Activated CD8-positive, alpha-beta memory T cell treated with anti-CD3 and anti-CD28 coated beads for 4 hours (primary cell): ENCODE measurements at places on chromosomes 1 and 21.

DNA sequence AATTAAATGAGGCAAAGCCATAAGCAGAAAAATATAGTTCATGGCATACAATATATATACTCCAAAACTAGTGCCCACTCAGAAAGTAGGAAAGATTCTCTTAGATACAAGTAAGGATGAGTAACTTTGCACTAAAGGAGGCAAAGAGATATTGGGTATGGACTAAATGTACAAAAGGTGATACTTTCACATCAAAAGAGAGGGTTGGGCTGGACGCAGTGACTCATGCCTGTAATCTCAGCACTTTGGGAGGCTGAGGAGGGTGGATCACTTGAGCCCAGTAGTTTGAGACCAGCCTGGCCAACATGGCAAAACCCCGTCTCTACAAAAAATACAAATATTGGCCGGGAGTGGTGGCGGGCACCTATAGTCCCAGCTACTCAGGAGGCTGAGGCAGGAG, 6.7 kb downstream of the KYAT3 start:
- no peak for DNase-seq

DNA sequence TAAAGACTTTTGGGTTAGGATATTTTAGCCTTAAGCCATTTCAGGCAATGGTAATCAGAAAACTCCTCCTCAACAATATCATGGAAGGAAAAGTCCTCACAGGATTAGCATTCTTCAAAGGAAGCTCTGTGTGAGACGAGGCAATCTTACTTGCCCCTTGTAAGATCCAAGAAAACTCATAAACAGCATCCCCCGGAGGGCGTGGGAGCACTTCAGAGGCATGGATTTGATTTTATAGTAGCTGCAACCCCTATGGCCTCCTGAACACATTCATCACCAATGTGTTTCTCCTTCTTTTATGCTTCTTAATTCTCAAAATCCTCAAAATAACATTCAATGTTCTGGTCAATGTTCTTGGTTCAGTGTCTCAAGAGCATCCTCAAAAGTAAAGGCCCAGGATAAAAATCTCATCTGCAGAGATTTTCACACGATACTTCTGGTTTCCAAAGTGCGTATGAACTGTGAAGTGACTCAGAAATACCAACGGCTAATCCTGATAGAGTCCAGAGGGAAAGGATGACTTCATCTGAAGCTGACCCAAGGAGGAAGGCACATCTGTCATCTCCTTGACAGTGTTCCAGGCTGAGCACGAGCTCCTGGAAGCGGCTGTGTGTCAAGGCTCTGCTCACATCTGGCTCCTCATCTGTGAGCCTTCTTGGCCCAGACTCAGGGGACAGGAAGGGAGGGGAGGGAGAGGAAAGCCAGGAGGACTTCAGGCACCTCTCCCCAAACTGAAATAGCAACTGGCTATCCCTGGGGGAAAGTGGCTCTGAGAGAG, 49.3 kb upstream of the PSEN2 start:
- no peak for DNase-seq

DNA sequence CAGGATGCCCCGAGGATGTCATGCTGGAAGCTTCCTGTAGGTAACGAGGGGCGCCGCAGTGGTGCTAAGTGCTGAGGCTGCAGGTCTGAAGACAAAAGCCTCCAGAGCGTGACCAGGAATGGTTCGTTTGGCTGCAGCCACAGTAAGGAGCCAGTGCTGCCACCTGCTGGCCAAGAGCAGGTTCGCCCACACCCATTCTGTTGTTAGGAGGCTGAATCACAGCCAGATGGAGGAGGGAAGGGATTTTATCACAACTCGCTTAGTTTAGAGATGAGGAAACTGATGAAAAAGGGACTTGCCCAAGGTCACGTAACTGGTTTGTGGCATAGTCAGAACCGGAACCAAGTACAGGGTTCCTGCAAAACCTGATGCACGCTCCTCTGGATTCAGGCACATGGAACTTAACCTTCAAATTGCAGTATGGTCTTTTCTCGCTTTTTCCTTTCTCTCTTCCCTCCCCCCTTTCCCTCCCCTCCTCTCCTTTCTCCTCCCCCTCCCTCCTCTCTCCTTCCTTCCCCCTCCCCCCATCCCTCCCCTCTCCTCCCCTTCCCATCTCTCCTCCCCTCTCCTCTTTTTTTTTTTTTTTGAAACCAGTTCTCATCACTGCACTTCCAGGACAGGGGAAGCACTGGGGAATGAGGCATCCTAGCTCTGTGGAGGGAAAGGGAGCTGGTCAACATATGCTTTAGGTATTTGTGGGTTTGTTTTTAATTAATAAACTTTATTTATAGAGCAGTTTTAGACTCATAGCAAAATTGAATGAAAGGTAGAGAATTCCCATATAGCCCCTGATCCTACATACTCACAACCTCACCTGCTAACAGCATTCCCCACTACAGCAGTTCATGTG, 81.8 kb downstream of the MPZL1 start:
- peak; percentile 66 for DNase-seq

DNA sequence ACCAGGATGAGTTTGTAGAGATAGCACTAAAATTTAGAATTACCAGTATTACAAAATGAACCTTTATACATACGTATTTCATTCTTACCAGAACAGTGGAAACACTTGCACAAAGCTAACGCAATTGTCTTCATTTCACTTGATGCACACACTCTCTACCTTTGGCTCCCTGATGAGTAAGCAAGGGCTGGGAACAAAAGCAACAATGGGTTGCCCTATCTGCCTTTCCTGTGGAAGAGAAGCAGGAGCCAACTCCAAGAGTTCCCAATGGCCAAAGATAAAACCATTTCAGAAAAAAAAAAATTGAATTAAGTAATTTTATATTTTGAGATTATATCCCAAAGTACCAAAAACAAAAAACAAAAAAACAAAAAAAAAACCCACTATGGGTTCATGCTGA, 344.1 kb upstream of the GREM2 start:
- no peak for DNase-seq

- no peak for DNase-seq
Measured at GRCh38 chr1:192954705-192955265, 104.4 kb downstream of the UCHL5 start.

DNA sequence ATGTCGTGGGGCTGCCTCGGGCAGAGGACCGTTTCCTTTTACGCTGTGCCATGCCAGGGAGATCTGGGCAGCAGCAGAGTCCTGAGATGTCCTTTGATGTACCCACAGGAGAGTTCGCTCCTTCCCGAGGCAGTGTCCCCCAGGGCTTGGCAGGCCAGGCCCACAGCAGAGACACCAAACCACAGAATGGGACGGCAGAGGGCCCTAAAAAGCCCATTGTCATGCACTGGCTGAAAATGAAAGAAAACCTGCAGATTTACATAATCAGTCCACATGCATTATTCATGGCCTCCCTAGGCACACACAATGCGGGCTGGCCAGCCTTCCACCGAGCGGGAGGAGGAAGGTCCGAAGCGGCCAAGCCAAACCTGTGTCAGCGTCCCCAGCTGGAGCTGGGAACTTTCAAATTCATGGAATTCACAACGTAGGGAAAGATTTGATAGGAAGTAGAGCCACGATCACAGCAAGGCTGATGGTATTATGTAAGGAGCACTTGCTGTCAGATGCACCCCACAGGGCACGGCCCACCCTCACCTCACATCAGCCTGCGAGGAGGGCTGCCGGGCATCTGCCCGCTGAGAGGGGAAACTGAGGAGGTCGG, 25.3 kb upstream of the EFHD2 start:
- DNase-seq = no peak

DNA sequence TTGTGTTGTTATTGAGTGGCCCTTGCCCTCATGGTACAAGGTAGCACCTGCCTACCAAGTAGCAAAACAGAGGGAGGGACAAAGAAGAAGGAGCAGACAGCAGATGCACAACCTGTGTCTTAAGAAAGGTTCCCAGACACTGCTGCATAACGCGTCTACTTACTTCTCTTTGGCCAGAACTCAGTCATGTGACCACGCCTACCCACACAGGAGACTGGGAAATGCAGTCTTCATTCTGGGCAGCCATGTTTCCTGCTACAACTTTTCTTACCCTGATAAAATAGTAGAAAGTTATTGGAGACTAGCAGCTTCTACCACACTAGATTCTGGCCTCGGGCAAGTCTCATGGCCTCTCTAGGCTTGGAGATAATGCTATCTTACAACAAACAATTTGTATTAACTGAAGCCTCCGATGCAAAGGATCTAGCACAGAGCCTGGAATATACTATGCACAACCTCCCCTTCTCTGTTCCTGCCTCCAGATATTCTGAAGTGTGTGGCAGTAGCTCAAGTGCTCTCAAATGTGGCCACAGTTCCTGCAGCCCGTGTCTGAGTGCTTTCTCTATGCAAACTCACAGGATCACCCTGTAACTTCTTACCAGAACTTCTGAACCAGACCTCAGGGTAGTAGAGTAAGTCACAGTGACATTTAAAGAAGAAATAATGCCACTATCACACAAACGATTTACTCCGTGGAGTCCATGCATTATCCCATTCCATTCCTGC, 34.1 kb upstream of the BTG2 start:
- DNase-seq = peak; percentile 33

GRCh38 chr1:118589238-118589846, 398.8 kb downstream of the TBX15 start:
- DNase-seq = no peak

DNA sequence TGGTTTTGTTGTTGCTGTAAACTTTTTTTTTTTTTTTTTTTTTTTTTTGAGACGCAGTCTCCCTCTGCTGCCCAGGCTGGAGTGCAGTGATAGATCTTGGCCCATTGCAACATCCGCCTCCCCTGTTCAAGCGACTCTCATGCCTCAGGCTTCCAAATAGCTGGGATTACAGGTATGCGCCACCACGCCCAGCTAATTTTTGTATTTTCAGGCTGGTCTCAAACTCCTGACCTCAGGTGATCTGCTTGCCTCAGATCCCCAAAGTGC, 78.9 kb upstream of the SLC45A1 start:
- DNase-seq = no peak

DNA sequence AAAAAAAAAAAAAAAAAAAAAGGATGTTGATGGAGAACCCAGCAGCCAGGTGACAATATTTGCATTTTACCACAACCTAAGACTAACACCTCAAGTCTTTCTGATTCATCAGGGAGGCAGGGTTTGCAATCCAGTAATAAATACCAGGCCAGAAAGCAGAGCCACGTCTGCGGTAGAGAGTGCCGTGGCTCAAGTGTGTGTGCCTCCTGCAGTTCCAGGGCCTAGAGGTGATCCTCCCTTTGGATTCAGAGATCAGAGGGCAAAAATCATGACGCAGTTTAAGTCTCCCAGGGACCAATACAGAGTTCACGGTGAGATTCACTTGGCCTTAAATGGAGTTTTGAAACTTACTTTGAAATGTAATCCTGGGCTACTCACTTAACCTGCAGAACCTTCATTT, 34.9 kb downstream of the TMCO4 start:
- no peak for DNase-seq

DNA sequence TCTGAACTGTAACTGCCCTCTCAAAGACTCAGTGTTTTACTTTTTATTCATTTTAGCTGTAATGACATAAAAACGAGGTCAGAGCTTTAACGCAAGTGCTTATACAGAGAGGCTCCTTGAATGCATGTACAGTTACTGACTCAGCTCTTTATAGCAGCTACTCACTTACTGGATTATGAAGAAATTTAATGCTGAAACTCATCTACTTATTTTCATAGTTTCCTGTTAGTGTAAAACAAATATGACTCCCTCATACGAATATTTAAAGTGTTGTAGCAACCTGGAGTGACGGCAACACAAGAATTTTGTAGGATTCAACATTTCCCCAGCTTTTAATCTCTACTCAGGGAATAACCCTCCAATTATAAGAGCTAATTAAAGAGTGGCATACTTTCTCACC, 32.7 kb downstream of the ADSS2 start:
- DNase-seq = no peak

GRCh38 chr21:43867332-43867703, 2.3 kb downstream of the AGPAT3 start:
- no peak for DNase-seq

DNA sequence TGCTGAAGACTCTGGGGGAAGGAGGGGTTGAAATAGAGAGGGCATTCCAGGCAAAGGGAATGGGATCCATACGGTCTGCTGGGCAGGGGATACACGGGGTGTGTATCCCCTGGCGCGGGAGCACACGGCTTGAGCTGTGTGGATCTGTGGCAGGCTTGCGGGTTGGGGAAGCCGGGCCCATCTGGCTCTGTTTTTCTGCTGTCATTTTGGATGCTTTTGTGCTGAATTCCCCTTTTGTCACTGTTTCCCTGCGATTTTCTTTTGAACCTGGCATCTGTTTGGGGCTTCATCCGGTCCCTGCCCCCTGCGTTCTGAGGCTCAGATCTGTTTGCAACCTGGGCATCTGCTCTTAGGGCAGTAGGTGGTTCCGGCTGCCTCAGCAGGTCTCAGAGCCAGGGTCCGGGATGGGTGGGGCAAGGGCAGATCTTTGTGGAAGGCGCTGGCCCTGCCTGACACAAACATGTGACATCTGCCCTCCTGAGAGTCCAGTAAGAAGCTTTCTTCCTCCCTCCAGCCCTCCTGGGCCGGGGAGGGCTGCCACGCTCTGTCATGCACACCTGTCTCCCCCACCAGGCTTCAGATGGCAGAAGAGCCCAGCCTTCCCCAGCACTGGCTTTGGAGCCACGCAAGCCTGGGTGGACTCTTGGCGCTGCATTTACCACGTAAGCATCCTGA, 84.0 kb downstream of the IGSF21 start:
- no peak for DNase-seq

DNA sequence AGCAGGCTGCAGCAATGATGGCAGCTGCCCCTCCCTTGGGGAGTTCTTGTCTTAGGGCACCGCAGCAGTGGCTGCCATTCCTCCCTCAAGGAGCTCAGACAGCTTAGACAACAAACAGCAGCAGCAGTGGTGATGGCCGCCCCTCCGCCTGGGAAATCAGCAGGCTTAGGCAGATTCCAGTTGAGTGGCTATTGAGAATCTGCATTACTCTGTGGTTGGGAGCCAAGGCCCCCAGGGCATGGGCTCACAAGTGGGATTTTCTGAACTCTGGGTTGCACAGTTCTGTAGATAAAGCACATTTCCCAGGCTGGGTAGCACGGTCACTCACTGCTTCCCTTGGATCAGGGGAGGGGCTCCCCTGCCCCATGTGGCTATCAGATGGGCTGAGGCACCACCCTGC, 1280.7 kb upstream of the TMPRSS15 start:
- no peak for DNase-seq

DNA sequence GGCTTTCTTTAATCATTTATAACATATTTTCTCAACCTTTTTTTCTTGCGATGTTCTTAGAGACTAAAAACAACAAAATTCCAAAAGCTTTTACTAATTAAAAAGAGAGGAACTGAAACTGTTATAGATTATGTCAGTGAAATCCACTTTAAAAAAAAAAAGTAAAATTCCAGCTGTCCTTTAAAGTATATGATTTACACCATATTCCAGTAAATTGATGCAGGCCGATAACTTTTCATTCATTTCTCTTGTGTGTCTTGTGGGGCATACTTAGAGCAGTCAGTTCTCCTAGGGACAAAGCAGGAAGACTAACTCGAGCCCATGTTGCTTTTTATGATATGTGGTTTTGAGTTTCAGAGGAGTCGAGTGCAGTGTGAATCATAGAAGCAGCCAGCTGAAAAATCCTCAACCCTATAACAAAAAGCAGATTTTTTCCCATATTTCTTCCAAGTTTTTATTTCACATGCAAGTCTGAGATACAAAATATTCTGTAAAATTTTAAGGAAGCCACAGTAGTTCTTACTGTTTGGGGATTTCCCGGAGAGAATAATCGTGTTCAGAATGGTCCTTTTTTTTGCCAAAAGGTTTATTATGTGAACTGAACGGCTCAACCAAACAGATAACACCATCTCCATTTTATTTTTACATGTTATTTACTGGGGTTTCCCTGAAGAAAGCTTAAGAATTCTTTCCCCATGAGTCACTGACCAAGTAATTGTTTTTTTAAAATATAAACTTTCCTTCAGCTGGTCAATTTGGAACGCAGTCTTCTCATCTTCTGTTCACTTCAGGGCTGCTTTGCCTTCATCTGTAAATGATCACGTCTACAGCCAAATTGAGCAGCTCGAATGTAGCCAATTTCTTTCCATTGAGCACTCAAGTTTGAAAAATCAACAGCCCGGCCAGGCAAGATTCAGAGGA, 77.0 kb upstream of the C1orf105 start:
- DNase-seq = no peak
